ENCODE measurements at places on chromosomes 5 and 9. TPM values are rescaled to one million over a fixed set of nuclear protein-coding genes. Genes with fewer than 3 reads are reported as not detected.

GRAMD2B gene
- 13.7 TPM for total RNA-seq

DNA sequence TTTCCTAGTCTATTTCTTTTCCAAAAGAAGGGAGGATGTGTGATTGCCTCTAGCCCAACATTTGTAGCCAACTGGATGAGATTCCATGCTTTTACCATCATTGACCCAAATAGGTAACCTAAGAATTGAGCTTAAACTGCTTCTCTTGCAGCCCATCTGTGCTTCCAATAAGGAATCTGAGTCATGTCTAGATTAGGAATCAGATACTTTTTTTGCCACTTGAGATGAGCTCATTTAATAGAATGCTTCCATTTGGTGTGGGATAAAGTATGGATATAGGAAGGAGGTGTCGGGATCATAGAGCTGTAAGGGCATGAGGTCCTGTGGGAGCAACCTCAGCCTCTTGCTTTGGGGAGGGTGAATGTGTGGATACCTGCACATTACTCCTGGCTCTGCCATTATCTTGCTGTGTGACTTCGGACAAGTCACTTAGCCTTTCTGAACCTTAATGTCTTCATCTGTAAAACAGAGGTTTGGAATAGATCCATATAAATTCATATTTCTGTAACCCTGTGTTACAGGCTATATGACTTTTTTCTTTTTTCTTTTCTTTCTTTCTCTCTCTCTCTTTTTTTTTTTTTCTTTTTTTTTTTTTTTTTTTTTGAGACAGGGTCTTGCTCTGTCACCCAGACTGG is 56.2 kb downstream of the MAP1B start:
- DNase-seq, result no peak

DNA sequence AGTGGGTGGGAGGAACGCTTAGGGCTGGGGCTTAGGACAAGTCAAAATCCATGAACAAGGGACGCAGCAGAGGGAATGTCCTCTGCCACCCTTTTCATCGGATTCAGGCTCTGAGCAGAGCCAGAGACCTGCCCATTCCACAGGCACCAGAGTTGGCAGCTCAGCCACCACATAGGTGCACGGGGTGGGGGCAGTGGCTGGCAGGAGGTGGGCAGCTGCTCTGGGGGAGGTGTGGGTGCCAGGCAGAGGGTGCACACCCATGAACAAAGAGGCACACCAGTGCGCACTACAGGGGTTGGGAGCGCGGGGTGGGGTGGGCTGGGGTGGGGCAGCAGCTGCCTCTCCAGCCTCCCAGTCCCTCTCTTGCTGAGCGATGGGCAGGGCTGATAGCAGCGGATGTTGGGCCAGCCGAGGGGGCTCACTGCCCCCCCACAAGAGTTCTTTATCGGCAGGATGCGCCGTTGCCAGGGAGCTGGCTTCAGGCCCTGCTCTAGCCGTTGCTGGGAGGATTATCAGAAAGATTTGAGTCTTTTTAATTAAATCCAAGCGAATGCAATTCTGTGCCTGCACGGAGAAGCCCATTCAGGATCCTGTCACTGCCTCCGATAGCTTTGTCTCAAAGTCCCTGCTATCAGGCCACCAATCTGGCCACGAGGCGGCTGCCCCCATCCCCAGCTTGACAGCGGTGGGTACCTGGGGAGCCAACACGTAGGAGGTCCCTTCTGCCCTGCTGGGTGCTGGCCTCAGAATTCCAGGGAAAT is 64.3 kb upstream of the LMX1B start:
- no peak for DNase-seq

SLCO6A1 gene
- not detected for total RNA-seq

DNA sequence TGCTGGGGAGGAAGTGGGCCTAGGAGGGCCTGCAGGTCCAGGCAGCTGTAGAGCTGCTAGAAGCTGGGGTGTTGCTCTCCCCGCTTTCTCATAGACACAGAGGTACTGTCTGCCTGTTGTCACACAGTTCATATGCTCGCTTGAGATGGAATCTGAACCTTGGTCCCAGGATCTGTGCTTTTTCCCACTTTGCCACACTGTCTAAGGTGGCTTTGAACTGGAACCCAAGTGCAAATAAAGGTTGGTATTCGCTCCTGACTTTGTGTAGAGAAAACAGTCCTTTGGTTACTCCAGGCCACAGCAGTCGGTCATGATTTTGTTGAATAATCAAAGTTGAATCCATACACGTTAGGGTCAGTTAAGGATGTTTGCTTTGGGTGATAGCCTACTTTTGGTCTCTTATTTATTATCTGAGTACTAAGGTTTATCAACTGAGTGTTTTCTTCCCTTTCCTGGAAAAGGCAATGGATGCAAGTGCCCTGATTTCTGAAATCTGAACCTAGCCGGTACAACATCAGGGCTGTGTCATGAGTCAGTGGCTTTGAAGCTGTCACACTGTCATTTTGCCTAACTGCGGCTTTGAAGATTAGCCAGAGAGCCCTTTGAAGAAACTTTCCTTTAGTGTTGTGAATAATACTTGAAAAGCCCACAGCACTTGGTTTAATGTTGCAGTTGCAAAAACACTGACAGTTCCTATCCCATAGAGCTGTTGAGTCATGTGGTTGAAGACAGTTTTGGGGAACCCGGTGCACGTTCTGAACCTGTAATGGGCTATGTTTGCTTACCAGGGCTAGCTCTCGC is 41.3 kb downstream of the HABP4 start:
- DNase-seq, result no peak

SOHLH1 gene
- not detected for total RNA-seq

GRCh38 chr9:72977670-72978069 is 24.8 kb upstream of the ALDH1A1 start:
- no peak for DNase-seq

GRCh38 chr9:109997682-109998081 is 210.3 kb downstream of the C9orf152 start:
- DNase-seq, result no peak

- DNase-seq, result no peak
Measured at GRCh38 chr5:164296603-164297080, 791.2 kb downstream of the MAT2B start.

SPINK6 gene
- not detected for total RNA-seq

GRCh38 chr5:10036136-10036815 is 213.4 kb downstream of the ATPSCKMT start:
- DNase-seq, result no peak

PAEP gene
- not detected for total RNA-seq

GRCh38 chr9:121778252-121779225 is 127.1 kb downstream of the DAB2IP start:
- no peak for DNase-seq

- no peak for DNase-seq
Measured at GRCh38 chr9:120505186-120505585, 74.8 kb downstream of the CDK5RAP2 start.

GRCh38 chr9:127421057-127421456 is 3.1 kb upstream of the ZNF79 start:
- DNase-seq, result no peak

DNA sequence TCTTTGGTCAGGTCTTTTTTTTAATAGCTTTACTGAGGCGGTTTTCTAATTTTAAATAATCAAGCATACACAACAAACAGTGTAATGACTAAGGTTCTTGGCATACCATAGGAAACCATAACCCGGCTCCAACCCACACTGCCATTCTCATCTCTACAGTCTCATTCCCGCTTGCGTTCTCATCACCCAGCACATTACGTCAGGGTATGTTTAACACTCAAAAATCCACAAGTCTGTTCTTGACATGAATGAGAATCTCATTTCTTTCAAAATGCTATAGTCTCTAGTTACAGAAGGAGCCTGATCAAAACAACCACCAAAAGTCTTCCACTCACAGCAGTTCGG is 505 bp downstream of the C5orf34 start:
- DNase-seq, result no peak

DNA sequence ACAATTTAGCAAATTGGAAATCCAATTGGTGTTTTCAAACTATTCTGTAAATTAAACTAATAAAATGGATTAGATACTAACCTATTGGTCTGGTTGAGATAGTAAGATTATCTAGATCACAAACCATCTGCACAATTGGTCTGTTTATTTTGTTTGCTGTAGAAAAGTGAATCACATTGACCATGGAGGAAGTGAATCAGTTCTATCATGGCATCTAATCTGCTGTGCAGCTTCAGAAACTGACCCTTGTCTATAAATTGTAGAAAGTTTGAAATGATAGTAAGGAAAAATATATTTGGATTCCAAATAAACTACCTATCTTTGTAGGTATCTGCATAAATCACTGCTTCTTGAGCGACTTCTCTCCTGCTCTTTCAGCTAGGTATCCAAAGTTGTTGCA is 1865.4 kb downstream of the MAT2B start:
- no peak for DNase-seq

PCA3 gene
- not detected for total RNA-seq

SCGB3A1 gene
- total RNA-seq, result 1,318 TPM

DNA sequence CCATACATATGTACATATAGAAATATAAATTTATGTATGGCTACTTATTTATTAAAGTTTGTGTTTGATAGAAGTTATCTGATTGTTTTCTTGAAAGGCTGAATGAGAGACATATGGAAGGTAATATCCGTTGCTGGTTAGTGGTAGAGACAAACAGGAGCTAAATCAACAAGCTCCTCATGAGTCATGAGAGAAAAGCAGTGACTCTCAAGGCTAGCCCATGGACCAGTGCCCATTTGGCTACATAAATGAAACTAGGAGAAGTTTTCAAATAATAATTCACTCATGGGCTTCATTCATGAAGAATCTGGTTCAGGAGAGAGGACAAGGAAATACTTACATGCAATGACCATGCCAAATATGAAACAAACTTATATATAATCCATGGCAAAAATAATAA is 504.5 kb upstream of the ITGA1 start:
- DNase-seq, result no peak

CARD6 gene
- 24.3 TPM for total RNA-seq

DNA sequence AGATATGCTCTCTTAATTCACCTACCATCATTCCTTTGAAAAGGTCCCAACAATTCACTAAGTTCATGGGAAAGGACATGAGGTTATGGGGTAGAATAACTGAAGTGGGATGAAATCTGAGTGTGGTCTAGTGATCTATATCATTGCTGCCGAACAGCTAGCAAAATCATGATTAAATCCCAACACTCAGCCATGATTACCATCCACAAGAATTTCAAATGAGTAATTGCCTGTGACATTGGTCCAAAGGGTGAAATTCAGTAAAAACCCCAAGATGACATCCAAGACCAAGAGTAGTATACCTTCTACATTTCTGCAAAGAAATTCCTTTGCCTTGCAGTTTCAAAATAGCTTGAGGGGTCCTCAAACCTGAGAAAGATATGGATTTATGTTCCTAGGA is 225.6 kb downstream of the SPOCK1 start:
- DNase-seq, result no peak

SPATA31A3 gene
- total RNA-seq, result not detected

DNA sequence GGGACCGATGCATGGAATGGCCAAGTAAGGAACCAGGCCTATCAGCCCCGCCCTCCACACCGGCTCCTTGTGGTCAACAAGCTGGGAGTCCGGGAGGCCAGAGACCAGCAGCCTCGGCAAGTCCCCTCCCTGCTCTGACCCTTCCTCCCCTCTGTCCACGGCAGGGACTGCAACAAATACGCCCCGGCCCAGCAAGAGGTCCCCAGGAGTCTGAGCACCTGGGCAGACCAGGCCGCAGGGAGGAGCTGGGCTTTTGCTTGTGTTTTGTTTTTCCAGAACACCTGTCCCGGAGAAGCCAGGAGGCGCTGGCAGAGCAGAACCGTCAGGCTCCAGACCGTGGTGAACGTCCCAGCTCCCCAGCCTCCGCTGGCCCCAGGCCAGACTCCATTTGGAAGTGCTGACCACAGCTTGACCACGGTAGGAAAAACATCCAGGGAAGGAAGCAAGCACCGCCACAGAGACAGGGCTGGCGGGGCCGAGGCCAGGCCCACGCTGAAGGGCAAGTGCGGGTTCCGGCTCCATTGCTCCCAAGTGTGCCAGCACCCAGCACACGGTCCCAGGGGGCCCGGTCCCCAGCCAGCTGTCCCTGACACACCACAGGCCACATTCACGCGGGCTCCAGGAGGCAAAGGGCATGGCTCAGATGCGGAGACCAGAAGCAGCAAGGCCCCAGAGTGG is 56.7 kb downstream of the VAV2 start:
- no peak for DNase-seq

DNA sequence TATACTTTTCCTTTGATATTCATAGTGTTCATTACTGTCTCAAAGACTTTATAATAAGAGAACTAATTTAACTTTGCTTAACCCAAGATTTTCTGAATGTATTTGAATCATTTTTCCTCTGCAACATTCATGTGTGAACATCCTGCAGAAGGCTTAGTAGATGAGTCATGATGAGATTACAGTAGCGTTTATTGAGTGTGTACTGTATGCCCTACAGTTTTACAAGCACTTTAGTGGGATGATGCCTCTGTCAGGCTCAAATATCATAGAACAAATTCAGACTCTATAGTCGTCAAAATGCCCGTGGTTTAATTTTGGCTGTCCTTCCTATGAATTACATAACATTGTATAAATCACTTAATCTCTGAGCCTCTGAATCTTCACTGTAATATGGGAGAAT is 41.2 kb downstream of the FYB1 start:
- DNase-seq, result no peak

DNA sequence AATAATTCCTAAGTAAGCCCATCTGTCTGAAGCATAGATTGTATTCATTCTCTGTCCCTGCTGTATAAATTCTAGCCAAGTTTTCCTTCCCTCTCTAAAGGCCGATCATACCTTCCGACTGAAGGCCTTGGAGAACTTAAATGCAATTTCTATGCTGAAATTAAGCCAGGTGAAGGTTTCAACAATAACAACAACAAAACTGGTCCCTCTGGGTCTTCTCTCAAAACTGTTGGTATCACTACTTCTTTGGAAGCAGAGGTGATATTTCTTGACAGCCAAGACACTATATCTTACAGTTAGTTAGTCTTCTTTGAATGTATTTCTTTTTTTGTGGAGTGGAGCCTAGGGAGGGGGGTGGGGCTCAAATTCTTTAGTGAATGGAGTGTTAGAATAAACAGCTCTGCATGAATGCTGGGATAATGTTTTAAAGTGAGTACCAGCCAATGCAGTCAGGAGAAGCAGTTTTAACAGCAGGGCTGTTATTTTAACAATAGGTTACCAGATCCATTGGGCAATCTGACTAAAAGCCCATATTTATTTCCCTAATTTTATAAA is 508.9 kb downstream of the EBF1 start:
- DNase-seq, result no peak

ZNF622 gene
- total RNA-seq, result 28.1 TPM

DNA sequence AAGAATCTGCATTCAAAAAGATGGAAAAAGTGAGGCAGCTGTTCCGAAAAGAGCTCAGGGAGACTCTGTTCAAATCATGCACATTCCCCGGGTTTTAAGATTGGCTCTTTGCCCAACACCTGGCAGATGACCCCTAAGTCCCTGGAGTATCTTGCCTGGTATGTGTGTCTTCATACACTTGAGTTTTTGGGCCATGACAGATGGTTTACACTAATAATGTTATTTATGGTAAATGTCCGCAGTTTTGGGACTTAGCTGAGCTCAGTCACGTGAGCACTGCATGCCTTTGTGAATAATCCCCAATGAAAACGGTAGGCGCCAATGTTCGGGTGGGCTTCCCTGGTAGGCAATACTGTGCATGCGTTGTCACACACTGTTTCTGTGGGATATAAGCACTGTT is 316.1 kb downstream of the PRDM9 start:
- no peak for DNase-seq

SLC34A3 gene
- not detected for total RNA-seq

Data from lower lobe of right lung (tissue), 2 donors.